AML-193 (cell line): ENCODE measurements at places on chromosomes 5 and 9.

DNA sequence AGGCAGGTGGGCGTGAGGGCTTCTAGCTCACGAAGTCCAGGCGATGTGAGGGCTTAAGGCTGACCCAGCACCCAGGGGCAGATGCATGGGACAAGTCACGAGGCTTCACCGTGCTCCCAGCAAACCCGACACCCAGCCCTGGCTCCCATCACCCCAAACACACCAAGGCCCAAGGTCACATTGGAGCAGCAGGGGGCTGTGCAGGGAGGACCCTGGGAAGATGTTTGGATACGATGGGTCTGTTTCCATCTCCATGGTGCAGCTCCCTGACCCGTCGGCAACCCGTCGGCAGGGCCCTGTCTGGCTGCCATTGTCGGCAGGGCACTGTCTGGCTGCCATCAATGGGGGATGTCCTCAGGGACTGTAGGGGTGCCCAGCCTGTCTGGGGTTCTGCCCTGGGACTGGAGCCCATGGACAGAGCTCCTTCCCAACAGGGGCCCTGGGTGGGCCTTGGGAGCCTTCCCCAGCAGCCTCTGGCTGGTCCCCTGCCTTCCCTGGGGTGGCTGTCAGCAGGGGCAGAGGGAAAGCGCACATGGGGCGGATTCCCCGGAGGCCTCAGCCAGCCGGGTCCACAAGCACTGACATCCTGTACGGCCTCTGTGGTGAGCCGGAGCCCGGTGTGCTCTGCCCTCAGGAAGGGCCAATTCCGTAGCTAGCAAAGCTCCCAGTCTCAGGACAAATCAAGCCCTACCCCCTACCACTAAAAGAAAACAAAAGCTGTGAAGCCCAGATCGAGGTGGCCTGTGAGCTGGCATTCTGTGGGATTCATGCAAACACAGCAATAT is 47.1 kb downstream of the NACC2 start:
- no peak for DNase-seq

DNA sequence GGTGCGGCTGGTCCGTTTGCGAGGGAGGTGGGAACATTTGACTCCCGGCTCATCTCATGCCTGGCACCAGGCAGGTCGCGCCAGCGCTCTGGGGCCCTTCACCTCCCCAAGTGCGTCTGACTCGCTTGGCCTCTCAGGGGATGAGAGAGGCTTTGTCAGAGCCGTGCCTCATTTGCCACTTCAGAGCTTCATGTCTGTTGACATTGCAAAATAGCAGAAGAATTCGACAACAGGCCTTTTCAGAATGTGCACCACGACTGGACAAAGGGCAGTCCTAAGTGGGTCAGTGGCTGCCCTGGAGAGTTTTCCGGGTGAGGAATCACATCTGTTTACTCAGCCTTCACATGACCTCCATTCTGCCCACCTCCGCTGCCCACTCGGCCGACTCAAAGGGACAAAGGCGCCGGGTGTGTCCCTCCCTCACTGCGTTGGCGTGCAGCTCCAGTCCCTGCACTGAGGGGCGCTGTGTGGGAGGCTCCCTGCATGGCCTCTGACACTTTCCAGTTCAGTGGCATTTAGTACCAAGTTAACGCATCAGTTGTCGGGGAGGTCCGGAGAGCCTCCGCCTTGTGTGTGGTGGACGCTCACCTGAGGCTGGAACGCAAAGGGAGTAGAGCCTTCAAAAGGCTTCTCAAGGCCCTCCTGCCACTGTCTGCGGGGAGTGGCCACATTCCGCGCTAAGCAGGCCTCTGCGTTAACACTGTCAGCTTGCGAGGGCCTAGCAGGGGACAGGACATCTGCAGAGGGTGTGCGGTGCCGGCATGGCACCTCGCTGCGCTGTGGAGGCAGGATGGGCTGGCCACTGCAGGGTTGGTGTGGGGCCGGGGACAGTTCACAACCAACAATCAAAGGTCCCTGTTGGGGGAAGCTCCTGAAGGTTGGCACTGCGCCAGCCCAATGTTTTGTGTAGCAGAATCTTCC is 171.5 kb downstream of the NXNL2 start:
- DNase-seq, result no peak

DNA sequence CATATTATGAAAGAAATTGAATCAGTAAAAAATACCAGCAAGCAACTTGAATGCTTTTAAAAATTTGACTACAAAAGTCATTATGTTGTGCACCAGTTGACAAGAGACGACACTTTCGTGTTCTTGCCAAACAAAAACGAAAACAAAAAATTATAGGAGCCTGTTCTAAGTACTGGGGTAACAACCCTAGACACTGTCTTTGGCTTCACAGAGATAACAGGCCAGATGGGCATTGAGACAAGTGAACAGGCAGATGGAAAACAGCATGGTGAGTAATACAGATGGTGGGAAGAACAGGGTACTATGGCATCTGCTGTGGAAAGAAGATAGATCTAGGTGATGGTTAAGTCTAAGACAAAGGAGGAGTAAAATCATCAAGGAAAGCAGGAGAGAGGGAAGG is 99.0 kb downstream of the CDH12 start:
- no peak for DNase-seq

GRCh38 chr5:43874772-43875171 is 271.8 kb downstream of the NNT start:
- no peak for DNase-seq

GRCh38 chr5:167671176-167671575 is 620.3 kb upstream of the WWC1 start:
- no peak for DNase-seq

- DNase-seq, result no peak
Observed at GRCh38 chr9:131999692-132000551, 79.7 kb downstream of the MED27 start.

DNA sequence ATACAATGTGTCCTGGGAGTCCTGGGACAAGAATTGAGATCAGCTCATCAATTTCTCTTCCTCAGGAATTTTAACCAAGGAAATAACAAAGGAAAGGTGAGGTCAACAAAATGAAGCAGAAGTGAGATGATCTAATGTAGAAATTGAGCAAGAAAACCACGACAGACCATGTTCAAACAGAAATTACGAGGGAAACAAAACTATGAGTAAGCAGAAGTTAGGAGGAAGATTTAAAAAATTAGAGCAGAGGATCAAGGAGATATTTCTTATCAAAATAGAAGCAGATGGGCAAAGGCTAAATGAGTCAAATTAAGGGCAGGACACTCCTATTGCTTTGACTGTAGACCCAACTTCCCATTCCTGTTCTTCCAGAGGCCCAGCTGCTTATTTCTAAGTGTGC is 97.4 kb downstream of the HINT1 start:
- DNase-seq, result peak; percentile 77

DNA sequence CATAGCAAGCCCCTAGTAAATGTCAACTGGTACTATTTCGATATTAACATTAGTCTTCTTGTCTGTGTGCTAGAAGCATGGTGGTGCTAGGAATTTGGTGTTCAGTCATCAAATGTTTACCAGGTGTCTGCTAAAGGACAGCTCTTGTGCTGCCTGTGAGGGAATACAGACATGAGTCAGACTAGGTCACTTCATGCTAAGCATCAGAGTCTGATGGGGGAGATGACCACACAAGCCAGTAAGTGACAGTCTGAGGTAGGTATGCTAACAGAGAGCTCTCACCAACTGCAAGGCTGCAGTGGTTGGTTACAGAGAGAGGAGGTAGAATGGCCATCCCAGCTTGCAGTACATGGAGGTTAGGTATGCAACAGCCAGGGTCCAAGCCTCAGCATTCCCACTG is 320.9 kb downstream of the CDK5RAP2 start:
- DNase-seq, result no peak

GRCh38 chr9:32875242-32875641 is 91.9 kb downstream of the TMEM215 start:
- DNase-seq, result no peak

DNA sequence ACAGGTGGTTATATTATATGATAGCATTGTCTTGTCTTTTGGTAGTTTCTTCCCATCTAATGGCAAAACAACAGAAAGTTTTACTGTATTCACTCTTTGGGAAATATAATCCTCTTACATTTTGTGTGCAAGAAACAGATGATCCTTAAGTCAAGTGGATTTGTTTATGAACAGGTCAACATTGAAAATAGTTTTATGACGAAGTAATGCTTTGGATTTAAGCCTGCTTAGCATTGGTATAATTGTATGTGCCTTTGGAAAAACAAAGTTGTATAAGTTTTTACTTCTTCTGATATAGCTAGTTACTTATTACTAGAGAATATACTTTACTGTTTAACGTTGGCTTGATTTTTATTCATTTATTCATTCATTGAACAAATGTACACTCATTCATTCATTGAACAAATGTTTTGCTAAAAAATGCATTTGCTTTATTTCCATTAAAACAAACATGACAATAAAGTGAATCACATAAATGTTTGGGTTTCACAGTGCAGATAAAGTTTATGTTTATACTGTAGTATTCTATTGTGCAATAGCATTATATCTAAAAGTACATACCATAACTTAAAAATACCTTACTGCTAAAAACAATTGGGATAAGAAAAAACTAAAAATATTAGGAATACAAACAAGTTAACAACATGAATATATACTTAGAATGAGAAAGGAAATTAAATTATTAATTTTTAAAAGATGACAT is 12.3 kb downstream of the SGCD start:
- no peak for DNase-seq

DNA sequence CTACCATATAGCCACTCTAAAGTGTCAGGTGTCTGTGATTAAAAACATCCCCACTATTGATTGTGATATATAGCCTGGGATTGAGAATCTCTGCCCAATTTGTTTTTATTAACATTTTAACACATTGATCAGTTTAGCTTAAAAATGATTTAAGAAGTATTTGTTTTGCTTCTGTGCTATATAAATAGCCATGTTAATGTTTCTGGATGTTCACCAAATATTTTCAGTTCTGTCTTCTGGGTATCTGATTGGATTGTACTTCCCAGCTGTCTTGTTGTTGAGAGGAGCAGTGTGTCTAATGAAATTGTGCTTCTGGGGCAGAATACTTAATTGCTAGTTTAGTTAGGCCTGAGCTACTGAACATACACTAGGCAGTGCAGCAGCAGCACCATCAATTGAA is 126.6 kb upstream of the TUSC1 start:
- DNase-seq, result no peak

DNA sequence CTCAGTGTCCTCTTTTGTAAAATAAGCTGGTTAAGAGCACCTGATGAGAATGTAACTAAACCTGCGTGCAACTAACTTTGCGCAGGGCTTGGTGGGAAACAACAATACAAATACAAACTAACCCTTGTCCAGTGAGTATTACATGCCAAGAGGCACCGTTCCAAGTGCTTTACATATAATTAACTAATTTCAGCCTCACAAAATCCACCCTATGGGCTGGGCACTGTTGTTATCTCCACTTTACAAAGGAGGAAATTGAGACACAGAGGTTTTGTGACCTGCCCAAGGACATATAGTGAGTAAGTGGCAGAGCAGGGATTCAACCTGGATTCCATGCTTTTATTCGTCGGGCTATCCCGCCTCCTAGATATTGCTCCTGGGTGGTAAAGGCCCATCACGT is 26.2 kb upstream of the TNIP1 start:
- no peak for DNase-seq

GRCh38 chr9:11206925-11207324 is 594.1 kb upstream of the PTPRD start:
- no peak for DNase-seq

DNA sequence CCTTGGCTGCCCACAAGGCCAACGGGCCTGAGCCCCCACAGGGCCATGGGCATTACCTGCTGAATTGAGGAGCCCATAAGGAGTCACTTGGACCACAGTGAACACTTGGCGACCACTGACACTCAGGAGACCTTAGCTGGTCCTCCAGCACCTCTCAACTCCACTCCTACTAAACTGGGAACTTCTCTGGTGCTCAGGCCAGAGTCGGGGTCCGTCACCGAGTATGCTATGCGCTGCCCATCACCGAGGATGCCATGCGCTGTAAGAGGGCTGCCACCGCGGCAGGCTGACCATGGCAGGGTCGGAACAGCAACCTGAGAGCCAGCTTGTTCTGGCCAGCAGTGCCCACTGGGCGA is 600 bp upstream of the SQSTM1 start:
- no peak for DNase-seq

- no peak for DNase-seq
Observed at GRCh38 chr9:13963005-13963653, 350.8 kb downstream of the NFIB start.

GRCh38 chr5:143059355-143059754 is 289.2 kb downstream of the ARHGAP26 start:
- DNase-seq, result no peak

GRCh38 chr5:5558638-5559527 is 136.4 kb downstream of the ICE1 start:
- no peak for DNase-seq

DNA sequence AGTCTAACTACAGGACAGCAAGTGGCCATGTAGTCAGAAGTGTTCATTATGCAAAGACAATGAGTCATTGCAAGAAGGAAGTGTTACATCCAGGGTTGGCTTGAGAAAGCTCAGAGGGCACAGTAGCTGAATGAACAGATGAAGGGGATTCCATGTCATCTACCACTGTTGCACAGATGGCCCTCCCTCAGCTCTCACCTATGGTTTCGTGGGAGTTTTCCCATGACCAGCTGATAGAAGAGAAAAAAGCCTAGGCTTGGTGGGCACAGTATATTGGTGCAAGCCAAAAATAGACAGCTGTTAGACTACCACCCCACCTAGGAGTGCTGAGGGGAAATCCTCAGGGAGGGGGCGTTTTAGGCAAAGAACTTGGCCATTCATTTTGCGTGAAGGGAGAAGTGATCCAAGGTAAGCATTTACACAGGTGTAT is 217.0 kb downstream of the DMRT2 start:
- no peak for DNase-seq

DNA sequence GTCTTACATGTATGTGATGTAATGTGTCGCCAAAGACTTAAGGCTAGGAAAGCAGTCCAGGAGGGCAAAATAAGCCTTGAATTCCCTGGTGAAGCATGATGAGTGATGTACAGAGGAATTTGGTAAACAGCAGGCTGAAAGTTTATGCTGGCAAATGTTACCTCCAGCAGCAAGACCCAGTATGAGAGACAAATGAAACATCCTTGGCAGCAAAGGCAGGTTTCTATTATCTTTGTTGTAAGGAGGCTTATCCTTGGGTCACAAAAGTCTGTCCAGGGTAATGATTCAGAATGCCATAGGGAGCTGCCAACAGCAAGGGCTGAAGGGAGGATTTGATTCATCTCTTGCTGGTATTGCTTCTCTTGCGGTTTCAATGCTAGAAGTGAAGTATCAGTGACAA is 75.9 kb upstream of the HTR4 start:
- DNase-seq, result no peak
